Keratinocyte (primary cell): ENCODE measurements at places on chromosomes 16 and 17.

DNA sequence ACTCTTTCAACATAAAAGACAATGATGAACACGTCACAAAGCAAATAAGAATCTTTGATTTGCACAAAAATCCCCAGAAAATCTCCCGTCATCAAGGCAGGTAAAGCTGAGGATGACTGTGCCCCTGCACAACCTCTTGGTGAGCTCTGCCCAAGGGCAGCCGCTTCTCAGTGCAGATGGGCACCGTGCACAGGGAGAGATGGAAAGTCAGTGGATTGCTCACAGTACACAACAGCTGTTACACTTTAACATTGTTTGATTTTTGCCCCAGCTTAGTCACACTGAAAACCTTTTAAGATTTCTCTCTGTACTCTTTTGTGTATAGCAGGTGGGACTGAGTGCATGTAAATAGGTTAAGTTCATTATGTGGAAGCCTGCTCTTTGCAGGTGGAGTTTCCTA is 104.2 kb downstream of the CDK5R1 start:
- DNase-seq: no peak

- no peak for DNase-seq
These were observed 109.8 kb downstream of the ZFHX3 start for GRCh38 chr16:72937916-72938794.

DNA sequence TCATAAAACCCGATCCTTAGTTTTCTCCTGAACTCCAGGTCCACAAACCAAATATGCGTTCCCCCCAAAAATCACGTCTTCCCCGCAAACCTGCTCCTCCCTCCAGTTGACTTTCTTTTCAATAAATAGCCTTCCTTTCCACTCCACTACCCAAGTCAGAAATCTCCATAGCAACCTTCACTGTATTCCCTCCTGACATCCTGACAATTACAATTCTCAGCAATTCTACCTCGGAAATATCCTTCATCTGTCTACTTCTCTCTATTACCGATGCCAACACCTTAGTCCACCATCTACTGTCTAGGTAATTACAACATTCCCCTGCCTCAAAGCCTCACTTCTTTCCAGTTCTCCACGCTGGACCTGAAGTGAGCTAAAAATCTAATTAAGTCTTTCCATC is 50.7 kb downstream of the SMURF2 start:
- DNase-seq: no peak

DNA sequence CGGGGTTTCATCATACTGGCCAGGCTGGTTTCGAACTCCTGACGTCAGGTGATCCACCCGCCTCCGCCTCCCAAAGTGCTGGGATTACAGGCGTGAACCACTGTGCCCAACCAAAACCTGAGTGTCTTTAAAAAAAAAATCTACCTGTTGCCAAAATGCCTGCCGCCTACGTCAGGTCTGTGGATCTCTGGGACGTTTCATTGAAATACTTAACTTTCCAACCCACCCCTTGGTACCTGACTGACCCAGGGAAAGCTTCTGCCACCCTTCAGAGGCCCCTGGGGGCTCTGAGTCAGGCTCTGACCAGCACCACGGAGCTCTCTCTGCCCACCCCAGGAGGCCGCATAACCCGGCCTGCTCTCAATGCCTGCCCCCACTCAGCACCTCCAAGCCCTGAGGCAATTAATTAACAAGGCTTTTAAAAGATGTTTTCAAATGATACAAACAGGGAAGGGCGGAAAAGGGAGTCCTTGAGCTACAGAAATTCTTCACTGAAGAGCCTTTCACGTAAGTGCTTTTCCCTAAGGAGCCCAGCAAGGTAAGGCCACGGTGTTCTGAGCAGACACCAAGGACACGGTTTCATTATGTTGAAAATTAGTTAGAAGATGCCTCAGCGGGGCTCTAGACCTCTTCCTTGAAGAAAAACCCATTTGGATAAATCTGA is 29.3 kb upstream of the GSG1L start:
- DNase-seq: no peak

GRCh38 chr17:56119191-56119590 is 34.1 kb upstream of the ANKFN1 start:
- DNase-seq: no peak

- no peak for DNase-seq
These were observed 1.8 kb upstream of the BCL6B start for GRCh38 chr17:7020894-7021664.

GRCh38 chr16:12781777-12782176 is 21.9 kb downstream of the CPPED1 start:
- no peak for DNase-seq

DNA sequence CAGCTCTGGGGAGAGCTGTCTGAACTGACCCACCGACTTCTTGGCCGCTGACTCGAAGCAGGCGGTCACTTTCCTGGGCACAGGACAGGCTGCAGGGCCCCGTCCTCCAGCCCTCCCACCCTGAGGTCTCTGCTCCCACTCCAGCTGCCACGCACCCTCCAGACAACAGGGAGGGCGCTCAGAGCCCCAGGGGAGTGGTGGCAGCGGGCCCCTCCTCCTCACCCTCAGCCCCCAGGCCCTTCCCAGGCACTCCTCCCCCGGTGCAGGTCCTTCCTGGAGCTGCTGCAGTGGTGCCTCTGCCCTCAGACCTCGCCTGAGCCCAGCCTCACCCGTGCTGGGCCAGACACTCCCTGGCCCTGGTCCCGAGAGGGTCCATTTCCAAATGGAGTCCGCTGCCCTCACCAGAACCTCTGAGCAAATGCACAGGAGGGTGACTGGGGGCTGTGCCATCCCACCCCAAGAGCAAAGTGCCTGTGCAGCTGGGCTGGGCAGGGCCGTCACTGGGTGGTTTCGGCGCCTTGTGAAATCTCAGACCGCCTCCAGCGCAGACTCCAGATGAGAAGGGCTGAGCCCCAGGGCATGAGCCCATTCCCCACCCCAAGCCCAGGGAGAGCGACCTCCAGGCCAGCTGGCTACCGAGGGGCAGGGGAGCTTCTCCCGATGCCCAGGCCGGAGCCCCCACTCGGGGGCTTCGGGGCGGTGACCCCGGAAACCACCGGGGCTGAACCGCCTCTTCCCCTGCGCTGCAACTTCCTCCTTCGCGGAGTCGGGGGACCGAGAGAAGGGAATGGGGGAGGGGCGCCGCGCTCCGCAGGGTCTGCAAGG is 717 bp downstream of the CYBA start:
- DNase-seq: no peak

DNA sequence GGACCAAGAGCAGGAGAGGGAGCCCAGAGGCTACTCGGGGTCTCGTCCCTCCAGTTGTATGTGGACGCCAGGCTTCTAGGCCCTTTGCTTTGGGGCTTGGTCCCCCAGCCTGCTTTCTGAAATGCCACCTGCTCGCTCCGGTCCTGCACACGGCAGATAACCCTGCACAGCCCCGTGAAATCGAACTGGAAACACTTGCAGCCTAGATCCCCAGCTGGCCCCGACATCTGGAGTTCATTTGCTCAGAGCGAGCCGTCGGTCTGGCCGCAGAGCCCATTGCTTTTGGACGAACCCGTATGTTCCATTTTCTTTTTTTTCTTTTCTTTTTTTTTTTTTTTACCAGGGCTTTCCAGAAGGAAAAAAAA is 22.9 kb downstream of the C1QTNF1 start:
- DNase-seq: no peak

- no peak for DNase-seq
These were observed 352 bp downstream of the GGNBP2 start for GRCh38 chr17:36545077-36545464.
